Activated CD4-positive, alpha-beta T cell treated with anti-CD3 and anti-CD28 coated beads for 4 hours (primary cell): ENCODE measurements at places on chromosomes 2 and 18.

GRCh38 chr2:172440795-172441194 lies 13.4 kb downstream of the ITGA6 start:
- no peak for DNase-seq

DNA sequence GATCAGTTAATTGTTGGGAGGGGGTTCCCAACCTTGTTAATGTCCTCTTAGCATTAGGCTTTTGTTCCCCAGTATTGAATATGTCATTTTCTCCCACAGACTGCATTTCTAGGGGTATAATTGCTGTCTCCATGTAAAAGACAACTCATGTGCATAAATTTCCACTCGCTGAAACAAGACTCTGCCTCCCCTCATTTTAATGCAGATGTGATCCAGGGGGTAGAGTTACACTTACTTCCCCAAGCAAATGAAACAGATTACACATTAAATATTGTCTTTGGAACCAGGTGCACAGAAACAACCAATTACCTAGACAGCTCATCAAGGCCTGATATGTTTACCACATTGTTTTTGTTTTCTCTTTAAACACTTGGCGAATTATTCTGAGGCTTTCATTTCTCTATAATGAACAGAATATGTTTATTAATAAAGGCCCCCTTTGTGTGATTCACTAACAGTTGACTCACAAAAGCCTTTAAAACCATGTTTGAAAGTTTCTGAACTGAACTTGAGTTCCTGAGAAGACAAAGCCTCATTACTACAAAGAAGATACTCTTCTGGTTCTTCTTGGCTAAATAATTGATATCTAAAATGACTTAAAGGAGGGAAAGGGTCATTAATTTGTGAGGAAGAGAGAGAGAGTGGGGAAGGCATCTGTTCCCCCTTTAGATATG lies 15.0 kb upstream of the ACVR1 start:
- no peak for DNase-seq

DNA sequence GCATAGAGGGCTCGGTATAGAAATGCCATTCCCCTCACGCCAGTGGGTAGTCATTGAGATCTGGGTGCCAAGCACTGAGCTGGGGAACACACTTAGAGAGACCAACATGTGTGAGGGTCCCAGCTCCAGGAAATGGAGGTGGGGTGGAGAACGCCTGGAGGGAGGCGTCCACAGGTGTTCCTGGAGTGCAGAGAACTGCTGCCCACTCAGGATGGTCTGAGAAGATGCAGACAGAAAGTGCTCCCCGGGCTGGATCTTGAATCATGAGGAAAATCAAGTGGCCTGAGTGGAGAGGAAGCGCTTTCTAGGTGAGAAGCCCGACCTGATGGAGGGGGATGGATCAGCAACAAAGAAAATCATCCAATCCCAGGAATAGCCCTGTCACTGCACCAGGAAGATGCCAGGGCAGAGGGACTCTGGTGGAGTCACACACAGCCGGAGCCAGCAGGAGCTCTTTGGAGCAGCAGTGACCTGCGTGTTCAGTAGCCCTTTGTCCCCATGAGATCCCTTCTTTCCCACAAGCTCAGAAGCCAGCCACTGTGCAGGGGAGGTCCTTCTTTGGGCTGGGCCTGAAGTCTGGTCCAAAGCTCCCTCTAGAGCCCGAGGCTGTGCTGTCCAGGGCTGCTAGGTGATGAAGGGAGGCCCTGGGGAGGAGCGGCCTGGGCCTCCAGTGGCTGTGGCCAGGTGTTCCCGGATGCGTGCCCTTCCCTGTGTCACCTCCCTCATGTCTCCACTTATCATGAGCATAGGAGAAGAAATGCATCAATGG lies 112.3 kb downstream of the RNF144A start:
- no peak for DNase-seq

- no peak for DNase-seq
Measured at GRCh38 chr2:12949406-12949805, 232.7 kb downstream of the TRIB2 start.

- no peak for DNase-seq
Measured at GRCh38 chr2:18304849-18305248, 255.6 kb downstream of the RDH14 start.

- no peak for DNase-seq
Measured at GRCh38 chr2:197515315-197515738, 539 bp upstream of the MOB4 start.

GRCh38 chr2:231521443-231521842 lies 8.8 kb downstream of the NMUR1 start:
- no peak for DNase-seq

DNA sequence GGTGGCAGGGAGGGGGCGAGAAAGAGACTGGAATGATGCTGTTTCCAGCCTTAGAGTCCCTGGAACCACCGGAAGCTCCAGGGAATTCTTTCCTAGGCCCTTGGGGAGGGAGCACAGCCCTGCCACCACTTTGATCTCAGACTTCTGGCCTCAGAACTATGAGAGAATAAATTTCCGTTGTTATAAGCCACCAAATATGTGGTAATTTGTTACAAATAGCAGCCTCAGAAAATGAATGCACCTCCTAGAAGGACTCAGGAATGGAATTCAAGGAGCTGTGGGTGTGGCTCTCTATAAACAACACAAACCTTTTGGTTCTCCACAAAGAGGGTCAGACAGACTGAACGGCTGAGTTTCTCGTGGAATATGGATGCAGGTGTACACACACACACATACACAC lies 144.5 kb downstream of the ACKR3 start:
- DNase-seq: no peak

DNA sequence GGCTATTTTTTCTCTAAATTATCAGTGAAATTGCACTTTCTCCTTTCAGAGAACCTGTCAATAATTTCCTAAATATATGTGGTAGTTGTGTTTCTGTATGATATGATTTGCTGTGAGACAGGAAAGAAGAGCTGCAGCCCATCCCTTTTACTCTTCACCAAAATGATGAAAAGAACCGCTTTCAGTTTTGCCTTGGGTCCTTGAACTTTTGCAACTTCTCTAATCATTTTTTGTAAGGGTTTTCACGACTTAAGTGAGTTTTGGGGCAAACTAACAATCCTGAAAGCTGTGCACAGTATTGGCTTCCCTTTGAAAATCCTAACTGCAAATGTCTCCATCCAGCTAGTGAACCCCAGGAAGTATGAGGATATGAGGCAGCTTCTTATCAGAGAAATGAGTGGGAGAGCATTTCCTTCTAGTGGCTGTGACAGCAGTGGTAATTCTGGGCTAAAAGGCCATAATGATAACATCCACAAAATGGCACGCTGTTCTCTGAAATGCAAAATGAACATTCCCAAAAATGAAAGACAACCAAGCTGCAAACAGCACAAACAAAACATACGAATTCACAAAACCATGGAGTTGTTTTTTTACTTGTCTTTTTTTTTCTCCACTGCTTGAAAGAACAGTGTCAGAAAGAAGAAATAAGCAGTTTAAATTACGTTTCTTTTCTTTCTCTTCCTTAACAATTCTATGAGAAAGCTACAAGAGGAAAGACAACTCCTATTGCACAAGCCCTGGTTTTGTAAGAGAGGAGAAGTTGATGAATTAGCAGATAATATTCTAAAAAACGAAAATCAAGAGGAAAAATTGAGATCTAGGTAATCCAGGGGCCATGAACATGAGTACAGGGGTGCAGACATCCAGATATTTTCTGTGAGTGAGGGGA lies 1291.6 kb upstream of the ZEB2 start:
- no peak for DNase-seq

- no peak for DNase-seq
Measured at GRCh38 chr2:73588177-73588576, 54.0 kb downstream of the NAT8 start.

GRCh38 chr18:79069717-79070151 lies 540 bp downstream of the ATP9B start:
- no peak for DNase-seq
